ENCODE measurements at places on chromosomes 12 and 14.

- H3K4me1 ChIP-seq, result peaks cover 8% of the 10 kb centered on the region
- no peak overlapping the region for H3K27ac ChIP-seq
- H3K27me3 ChIP-seq, result no peaks in the 10 kb centered on the region
- DNase-seq, result no peak
- no peaks in the 10 kb centered on the region for H3K36me3 ChIP-seq
Measured at GRCh38 chr14:103867523-103867953, 20.2 kb upstream of the PPP1R13B start.

DNA sequence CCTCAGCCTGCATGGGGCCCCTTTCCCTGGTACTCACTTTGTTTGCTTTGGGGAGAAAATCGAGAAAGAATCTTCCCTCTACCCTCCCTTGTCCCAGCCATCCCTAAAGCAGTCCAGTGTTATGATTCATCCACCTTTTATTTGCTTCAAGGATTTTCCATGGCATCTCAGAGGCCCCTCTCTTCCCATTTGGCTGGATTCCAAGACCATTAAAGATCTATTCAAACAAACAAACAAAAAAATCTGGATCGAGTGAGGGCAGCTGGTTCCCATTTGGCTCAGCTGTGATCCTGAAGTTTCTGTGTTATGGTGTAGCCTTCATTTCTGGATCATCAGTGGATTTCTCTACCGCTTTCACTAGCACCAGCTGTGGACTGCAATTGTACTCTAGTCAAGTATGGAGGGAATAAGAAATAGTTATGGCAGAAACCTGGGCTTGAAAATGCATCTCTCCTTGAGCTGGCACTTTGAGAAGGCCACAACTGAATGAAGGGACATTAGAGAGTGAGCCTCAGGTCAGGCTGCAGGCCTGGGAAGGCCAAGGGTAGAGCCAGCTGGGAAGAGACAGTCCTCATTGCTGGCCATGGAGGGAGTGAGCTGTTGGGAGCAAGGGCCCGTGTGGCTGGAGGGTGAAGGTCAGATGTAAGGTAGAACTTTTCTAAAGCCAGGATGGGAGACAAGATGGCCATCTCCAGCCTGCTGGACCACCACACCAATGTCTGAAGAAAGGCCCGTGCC is 13.7 kb downstream of the KRT71 start:
- no peak overlapping the region for H3K4me3 ChIP-seq
- no peak for DNase-seq
- no peak overlapping the region for H3K27ac ChIP-seq
- peaks cover 21% of the 10 kb centered on the region for H3K27me3 ChIP-seq
- no peaks in the 10 kb centered on the region for H3K4me1 ChIP-seq

GRCh38 chr12:80196419-80196818 is 97.1 kb downstream of the OTOGL start:
- no peaks in the 10 kb centered on the region for H3K36me3 ChIP-seq
- H3K27ac ChIP-seq, result no peak overlapping the region
- no peaks in the 10 kb centered on the region for H3K4me1 ChIP-seq
- no peaks in the 10 kb centered on the region for H3K27me3 ChIP-seq
- no peak for DNase-seq
- H3K4me3 ChIP-seq, result no peak overlapping the region

GRCh38 chr14:105061428-105062047 is 3.7 kb downstream of the GPR132 start:
- peaks cover 9% of the 10 kb centered on the region for H3K4me1 ChIP-seq
- peaks cover 27% of the 10 kb centered on the region for H3K36me3 ChIP-seq
- DNase-seq, result no peak
- H3K27ac ChIP-seq, result peak overlapping the region; percentile 71
- no peaks in the 10 kb centered on the region for H3K27me3 ChIP-seq
- H3K4me3 ChIP-seq, result no peak overlapping the region

GRCh38 chr14:49992901-49993339 is 100.0 kb downstream of the ARF6 start:
- DNase-seq, result no peak
- no peaks in the 10 kb centered on the region for H3K36me3 ChIP-seq
- no peak overlapping the region for H3K4me3 ChIP-seq
- no peaks in the 10 kb centered on the region for H3K27me3 ChIP-seq
- no peak overlapping the region for H3K27ac ChIP-seq

DNA sequence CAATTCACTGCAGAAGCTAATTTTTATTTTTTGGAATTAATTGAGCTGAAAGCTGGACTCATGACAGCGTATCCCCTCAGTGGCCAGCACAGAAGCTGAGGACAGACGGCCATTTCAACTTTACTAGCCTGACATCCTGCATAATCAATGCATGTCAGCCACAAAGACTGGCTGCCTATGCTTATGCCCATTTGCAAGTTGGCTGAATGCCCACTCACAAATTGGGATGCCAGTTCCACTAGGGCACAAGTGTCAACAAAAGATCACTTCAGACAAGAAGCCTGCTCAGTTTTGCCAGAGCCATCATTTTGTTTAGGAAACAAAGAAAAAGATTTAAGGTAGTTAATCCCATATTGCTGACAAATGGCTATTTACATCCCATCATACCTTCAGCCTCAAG is 417.6 kb downstream of the NOVA1 start:
- H3K27me3 ChIP-seq, result no peaks in the 10 kb centered on the region
- H3K4me3 ChIP-seq, result no peak overlapping the region
- no peaks in the 10 kb centered on the region for H3K4me1 ChIP-seq
- DNase-seq, result no peak

DNA sequence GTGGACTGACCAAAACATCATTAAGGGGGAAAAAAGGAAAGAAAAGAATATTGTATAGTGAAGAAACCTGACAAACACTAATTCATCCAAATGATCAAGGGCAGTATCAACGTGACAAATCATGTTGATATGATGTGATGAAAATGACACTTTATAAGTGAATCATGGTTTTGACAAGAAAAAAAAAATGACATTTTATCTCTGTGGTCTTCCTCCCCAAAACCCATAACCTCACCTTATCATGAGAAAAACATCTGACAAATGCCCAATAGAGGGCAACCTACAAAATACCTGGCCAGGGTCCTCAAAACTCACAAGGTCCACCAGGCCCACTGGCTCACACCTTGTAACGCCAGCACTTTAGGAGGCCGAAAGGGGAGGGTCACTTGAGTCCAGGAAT is 13.8 kb downstream of the TMED10 start:
- H3K4me1 ChIP-seq, result peaks cover 31% of the 10 kb centered on the region
- no peak overlapping the region for H3K4me3 ChIP-seq
- no peak overlapping the region for H3K27ac ChIP-seq
- no peaks in the 10 kb centered on the region for H3K27me3 ChIP-seq
- no peaks in the 10 kb centered on the region for H3K36me3 ChIP-seq
- no peak for DNase-seq

GRCh38 chr14:25570483-25570882 is 520.5 kb upstream of the STXBP6 start:
- DNase-seq, result no peak
- no peaks in the 10 kb centered on the region for H3K4me1 ChIP-seq
- H3K27me3 ChIP-seq, result no peaks in the 10 kb centered on the region
- no peak overlapping the region for H3K4me3 ChIP-seq
- no peak overlapping the region for H3K27ac ChIP-seq

DNA sequence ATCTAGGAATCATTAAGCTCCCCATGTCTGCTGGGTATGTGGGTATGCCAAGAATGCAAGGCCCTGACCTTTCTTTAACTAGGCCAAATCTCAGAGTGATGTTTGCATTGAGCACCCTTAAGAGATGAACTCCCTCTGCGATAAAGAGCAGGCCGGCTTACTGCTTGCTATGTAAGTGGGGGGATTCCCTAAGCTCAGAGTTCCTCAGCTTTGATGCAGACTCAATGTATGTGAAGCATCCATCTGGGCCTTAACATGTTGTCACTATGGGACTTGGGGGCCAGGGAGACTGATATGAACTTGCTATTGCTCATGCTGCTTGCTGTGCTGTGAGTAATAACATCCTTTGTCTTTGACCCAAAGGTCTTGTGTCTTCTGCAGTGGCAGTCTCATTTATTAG is 149.7 kb downstream of the C12orf75 start:
- H3K4me1 ChIP-seq, result peaks cover 14% of the 10 kb centered on the region
- no peaks in the 10 kb centered on the region for H3K27me3 ChIP-seq
- H3K36me3 ChIP-seq, result no peaks in the 10 kb centered on the region
- no peak for DNase-seq

DNA sequence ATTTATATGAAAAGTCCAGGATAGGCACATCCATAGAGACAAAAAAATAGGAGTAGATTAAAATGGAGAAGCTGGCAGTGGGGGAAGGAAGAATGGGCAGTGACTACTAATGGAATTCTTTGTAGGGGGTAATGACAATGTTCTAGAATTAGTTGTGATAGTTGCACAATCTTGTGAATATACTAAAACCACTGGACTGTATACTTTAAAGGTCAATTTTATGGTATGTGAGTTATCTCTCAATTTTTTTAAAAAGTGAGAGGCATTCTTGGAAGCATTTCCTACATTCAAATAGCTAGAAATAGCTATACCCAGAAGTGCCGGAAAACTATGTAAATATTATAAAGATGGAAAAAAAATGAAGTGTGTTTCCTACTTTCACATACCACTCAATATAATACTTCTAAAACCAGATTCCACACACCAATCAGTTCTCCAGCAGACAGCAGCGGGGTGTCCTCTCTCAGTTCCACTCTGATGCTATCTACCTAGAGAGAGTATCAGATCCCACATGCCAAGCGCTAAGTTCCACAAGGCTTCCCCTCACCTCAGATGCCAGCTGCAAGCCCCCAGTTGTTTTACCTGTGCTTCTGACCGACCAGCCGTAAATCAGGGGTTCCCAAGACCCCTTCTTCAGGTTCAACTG is 41.7 kb upstream of the NID2 start:
- no peaks in the 10 kb centered on the region for H3K27me3 ChIP-seq
- no peak overlapping the region for H3K27ac ChIP-seq
- no peak for DNase-seq
- H3K4me1 ChIP-seq, result no peaks in the 10 kb centered on the region

DNA sequence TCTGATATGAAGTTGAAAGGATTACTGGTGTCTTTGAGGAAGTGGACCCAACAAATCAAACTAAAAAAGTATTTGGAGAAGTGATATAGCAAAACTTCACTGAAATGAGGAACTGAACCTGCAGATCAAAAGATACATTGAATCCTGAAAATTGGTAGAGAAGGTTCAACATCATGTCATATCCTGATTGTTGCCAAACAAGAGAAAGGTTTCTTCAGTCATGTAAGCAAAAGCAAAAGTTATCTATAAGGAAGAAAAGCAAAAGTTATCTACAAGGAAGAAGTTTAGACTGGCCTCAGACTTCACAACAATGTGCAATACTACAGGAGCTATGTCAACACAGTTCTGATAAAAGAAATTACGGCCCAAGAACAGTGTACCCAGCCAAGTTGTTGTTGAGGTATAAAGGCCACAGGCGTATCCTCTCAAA is 142.7 kb downstream of the RAD51B start:
- H3K27ac ChIP-seq, result peak overlapping the region; percentile 77
- DNase-seq, result peak; percentile 9
- H3K4me1 ChIP-seq, result peaks cover 56% of the 10 kb centered on the region
- H3K4me3 ChIP-seq, result no peak overlapping the region

- H3K4me3 ChIP-seq, result no peak overlapping the region
- H3K27me3 ChIP-seq, result no peaks in the 10 kb centered on the region
- no peak overlapping the region for H3K27ac ChIP-seq
- H3K36me3 ChIP-seq, result peaks cover 55% of the 10 kb centered on the region
Measured at GRCh38 chr12:49039421-49040363, 20.9 kb downstream of the KMT2D start.

DNA sequence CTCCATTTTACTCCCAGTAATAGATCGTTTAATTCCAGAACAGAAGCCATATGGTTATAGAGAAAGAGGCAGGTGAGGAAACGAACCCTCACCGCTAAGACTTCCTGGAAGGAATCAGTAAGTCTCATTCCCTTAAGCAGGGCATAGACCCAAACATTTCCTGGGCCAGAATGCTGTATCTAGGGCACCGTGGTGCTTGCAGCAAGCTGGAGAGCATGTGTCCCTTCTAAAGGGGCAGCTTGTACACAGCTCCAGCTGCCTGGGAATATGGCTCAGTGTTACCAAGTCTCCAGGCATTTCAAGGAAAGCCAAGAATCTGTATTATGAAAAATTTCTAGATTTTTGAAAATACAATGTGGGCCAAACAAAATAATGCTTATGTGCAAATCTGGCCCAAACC is 73.4 kb downstream of the PPM1H start:
- H3K27ac ChIP-seq, result no peak overlapping the region
- H3K4me1 ChIP-seq, result peaks cover 67% of the 10 kb centered on the region
- DNase-seq, result no peak
- no peaks in the 10 kb centered on the region for H3K27me3 ChIP-seq

GRCh38 chr14:87397499-87397898 is 595.5 kb downstream of the GALC start:
- no peak for DNase-seq
- no peak overlapping the region for H3K27ac ChIP-seq
- H3K4me1 ChIP-seq, result no peaks in the 10 kb centered on the region
- H3K4me3 ChIP-seq, result no peak overlapping the region
- H3K36me3 ChIP-seq, result no peaks in the 10 kb centered on the region

DNA sequence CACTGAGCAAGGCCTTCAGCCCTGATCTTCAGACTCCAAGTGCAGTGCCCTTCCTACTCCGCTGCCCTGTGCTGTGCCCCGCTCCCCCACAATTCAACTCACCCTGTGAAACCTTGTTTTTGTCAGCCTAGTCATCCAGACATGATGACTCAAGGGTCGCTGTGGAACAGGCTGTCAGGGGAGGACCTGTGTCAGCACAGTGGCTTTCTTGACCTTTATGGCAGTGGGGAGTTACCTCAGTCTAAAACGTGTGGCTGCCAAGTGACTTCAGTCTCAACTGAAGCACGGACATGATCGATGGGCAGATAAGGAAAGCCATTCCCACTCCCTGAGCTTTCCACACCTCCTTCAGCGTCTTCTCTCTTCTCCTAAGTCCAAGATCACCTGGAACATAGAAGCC is 16.3 kb upstream of the FLVCR2 start:
- H3K4me1 ChIP-seq, result peaks cover 37% of the 10 kb centered on the region
- no peak overlapping the region for H3K27ac ChIP-seq
- H3K27me3 ChIP-seq, result peaks cover 21% of the 10 kb centered on the region
- no peak overlapping the region for H3K4me3 ChIP-seq
- peaks cover 3% of the 10 kb centered on the region for H3K36me3 ChIP-seq

GRCh38 chr12:20492251-20492760 is 124.0 kb downstream of the PDE3A start:
- DNase-seq, result peak; percentile 38
- H3K36me3 ChIP-seq, result no peaks in the 10 kb centered on the region
- peak overlapping the region; percentile 40 for H3K4me3 ChIP-seq
